DMS153 (cell line): ENCODE measurements at places on chromosomes 13 and 19.

- DNase-seq, result no peak
These were observed 2.2 kb downstream of the MAP2K7 start for GRCh38 chr19:7905859-7906258.

- no peak for DNase-seq
These were observed 201.0 kb upstream of the RXFP2 start for GRCh38 chr13:31538067-31539042.

- peak; percentile 81 for DNase-seq
These were observed 80.5 kb upstream of the MBNL2 start for GRCh38 chr13:97141564-97142005.

GRCh38 chr19:8329996-8330395 is 8.7 kb downstream of the RPS28 start:
- DNase-seq, result no peak

DNA sequence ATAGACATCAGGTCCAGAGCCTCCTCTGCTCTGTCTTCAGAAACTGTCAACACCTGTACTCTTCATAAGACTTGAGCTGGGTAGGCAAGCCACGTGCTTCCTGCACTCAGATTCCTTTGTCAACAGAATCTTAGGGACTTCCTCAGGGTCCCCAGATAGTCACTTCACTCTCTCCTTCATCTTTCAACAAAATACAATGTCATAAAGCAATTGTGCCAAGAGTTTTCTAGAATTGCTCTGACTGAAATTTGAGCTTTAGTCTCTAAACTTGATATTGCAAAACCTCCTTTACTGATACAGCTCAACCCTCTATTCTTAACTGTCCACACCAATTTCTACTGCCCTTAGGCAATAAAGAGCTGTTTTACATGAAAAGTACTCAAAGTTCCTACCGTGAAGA is 179.9 kb downstream of the IRS2 start:
- no peak for DNase-seq

DNA sequence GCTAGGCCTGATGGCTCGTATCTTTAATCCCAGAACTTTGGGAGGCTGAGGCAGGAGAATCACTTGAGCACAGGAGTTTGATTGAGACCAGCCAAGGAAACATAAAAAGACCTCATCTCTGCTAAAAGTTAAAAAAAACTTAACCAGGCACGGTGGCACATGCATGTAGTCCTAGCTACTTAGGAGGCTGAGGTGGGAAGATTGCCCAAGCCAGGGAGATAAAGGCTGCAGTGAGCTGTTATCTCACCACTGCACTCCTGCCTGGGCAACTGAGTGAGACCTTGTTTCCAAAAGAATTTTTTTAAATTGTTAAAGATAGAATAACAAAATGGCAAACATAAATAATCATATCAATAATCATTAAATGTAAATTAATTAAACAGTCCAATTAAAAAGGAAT is 365.8 kb downstream of the MTUS2 start:
- DNase-seq, result no peak

DNA sequence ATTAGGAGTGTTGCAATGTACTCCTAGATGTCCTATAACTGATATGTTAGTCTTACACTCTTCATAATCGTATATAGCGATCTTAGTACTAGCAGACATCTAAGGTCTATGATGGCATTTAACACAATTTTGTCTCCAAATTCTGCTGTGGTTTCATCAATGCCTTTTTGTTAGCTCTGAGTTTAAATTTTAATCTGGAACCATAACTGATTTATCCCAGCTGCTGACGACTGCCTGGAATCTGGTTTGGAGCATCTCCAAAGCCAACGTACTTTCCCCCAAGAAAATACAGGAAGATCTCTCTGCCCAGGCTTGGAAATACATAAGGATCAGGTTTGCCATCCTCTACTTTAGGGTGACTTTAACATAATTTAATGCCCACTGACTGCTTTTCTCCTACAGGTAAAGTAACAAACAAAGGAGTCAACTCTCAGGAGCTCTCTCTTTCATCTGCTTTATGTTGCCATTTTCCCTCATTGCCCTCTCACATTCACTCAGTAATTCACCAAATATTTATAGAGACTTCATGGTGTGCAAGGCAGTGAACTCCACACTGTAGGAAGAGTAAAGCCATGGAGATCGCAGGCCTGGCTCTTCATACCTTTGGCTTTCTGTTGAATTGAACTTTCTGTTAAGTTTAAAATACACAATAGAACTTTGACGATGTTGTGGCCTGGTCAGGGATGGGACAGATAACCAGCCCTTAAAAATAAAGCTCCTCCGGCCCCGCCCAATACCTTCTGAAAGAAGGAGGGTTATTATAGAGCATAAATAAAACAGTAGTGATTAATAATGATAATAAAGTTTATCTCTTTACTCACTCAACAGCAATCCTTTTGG is 23.3 kb upstream of the SPART start:
- no peak for DNase-seq

DNA sequence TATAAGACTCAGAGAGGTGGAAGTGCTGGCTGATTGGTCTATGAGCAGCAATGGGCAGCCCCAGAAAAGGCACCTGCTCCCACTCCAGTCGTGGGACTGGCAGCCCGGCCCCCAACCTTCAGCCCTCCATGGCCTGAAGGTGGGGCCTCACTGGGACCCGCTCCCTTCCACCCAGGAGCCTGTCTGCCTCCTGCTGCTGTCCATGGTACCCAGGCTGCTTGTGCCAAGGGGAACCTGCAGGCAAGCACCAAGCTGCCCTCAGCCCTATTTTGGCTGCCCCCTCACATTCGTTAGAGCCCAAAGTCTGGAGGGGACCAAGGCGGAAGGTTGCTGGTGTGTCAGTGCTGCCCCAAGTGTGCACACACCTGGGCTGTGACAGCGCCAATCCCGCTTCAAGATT is 2304.9 kb downstream of the PCDH9 start:
- DNase-seq, result no peak

DNA sequence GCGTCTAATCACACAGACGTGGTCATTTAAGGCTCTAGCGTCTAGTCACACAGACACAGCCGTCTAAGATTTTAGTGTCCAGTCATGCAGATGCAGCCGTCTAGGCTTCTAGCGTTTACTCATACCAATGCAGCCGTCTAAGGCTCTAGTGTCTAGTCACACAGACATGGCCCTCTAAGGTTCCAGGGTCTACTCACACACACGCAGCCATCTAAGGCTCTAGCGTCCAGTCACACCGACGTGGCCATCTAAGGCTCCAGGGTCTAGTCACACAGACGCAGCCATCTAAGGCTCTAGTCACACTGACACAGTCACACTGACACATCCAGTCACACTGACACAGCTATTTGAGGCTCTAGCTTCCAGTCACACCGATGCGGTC is 55.7 kb downstream of the KLF2 start:
- DNase-seq, result no peak

DNA sequence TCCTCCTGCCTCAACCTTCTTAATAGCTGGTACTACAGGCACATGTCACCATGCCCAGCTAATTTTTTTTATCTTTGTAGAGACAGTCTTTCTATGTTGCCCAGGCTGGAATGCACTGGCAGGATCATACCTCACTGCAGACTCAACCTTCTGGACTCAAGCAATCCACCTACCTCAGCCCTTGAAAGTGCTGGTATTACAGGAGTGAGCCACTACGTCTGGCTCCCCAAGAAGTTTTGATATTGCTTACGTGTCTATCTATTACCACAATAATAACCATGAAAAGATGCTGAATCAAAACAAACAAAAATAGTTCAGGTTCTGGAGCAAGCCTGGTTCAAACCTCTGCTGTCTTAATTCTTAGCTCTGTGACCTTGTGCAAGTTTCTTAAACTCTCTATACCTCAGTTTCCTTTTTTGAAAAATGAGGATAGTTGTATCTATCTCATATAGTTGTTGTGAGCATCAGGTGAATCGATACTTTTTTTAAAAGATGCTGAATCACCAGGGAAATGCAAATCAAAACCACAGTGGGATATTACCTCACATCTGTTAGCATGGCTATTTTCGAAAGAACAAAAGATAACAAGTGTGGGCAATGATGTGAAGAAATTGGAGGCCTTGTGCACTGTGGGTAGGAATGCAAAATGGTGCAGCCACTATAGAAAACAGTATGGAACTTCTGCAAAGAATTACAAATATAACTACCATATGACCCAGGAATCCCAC is 19.0 kb upstream of the LEUTX start:
- DNase-seq, result no peak

- DNase-seq, result no peak
These were observed 418.3 kb downstream of the DIAPH3 start for GRCh38 chr13:59745392-59745788.

DNA sequence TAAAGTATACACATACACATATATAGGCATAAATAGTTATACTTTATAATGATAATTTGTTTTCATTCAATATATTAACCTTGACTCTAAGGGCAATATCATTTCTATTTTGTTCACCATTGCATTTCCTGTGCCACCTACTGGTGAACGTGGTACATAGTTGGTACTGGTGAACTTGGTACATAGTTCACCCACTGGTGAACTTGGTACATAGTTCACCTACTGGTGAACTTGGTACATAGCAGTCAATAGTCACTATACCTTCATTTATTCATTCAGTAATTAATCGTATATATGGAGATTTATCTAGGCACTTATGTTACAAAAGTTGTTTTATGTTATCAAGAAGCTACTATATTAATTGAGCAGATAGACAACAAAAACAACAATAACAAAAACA is 172.6 kb upstream of the ATXN8OS start:
- DNase-seq, result no peak

DNA sequence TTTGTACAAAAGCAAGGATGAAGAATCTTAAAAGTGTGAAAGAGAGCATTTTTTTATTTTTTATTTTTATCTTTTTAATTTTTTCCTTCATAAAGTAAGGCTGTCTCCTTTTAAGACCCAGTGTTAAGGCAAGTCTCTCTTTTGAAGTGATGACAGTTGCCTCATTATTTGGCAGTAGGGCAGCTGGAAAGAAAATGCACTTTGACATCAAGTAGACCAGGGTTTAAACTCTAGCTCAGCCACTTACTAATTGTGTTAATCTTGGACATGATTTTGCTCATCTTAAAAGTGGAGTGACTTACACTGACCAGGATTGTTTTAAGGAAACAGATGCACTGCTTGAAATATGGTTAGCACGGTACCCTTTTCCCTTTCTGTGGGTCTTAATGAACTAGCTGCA is 18.5 kb downstream of the GPALPP1 start:
- DNase-seq, result no peak

- no peak for DNase-seq
These were observed 712 bp upstream of the RINL start for GRCh38 chr19:38878575-38879399.

DNA sequence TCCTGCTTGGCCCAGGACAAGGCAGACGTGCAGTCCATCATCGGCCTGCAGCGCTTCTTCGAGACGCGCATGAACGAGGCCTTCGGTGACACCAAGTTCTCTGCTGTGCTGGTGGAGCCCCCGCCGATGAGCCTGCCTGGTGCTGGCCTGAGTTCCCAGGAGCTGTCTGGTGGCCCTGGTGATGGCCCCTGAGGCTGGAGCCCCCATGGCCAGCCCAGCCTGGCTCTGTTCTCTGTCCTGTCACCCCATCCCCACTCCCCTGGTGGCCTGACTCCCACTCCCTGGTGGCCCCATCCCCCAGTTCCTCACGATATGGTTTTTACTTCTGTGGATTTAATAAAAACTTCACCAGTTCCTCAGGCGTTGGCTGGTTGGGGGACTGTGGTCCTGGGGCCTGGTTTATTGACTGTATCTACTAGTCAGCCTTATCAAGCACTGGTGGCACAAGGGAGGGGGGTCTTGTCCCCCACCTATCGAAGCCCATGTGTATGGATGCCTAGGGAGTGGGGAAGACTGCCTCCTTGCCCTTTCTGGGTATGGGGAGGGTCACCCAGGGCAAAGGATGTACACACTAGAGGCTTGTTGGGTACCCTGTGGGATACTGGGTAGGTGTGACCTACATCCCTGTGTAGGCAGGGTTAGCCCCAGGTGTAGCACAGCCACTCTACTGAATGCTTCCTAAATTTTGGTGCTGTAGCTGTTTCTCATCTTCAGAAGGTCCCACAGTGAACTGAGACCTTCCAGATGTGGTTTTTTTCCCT is 4.4 kb downstream of the CHMP2A start:
- DNase-seq, result no peak

- no peak for DNase-seq
These were observed 9.5 kb upstream of the URAD start for GRCh38 chr13:27997904-27998522.

- no peak for DNase-seq
These were observed 412.5 kb upstream of the PCDH9 start for GRCh38 chr13:67642657-67643056.

GRCh38 chr13:26488236-26489003 is 69.1 kb upstream of the WASF3 start:
- DNase-seq, result no peak

GRCh38 chr13:20415694-20416107 is 110.0 kb downstream of the CRYL1 start:
- no peak for DNase-seq

DNA sequence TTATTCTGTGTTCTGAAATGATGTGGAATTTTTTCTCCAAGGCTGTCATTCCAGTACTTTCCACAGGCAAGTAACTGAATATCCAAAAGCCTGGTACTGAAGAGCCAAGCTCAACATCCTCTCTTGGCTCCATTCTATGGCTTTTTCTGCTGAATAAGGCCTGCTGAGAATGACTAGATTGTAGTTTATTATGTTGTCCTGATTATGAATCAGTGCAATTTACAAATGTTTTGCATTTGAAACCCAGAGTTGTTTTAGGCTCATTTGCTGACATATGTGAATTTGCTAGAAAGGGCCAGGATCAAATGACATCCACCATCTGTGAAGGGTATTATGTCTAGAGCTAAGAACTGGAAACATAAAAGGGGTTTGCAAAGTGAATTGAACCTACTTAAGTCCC is 596.6 kb downstream of the KCTD12 start:
- no peak for DNase-seq

DNA sequence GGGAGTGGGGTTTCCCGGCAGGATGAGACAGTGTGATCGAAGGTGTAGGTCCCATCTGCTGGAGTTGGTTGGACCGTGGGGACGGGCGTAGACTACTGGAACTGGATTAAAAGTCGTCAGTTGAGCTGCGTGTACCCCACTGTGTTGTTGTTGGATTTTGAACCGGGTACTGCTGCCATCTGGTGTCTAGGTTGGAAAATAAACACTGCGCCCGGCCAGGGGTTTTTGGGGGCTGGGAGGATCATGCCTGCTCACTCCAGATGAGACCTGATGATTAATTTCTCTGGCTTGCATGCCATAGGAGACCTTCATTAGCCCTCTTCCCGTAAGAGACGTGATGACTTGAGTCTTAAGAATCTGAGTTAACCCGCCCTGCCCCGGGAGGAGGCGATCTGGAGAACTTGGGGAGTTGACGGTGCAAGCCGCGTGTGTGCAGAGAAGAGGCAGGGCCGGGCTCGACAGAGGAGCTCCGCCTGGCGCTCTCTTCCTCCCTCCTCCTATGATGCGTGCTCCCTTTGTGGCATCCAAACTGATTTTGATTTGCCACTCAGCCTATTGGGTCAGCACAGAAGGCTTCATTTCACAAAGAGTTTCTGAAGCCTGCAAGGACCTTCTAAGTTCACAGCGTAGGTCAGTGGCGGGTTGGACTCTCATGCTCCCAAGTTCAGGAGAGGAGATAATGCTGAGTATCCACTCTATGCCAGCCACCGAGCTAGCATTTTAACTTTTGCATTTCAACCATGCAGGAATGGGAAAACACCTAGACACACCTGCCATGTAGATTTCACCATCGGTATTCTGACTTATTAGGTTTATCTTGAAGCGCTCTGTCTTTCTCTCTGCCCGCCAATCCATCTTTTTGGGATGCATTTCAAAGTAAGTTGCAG is 2.7 kb downstream of the UHRF1 start:
- no peak for DNase-seq

- no peak for DNase-seq
These were observed 67.8 kb downstream of the RASA3 start for GRCh38 chr13:114064450-114065140.
